Femur (tissue), 1 donor: ENCODE measurements at places on chromosomes 16 and 17.
A peak's percentile ranks its signal among the peaks of the same experiment; 100 is the strongest.

DNA sequence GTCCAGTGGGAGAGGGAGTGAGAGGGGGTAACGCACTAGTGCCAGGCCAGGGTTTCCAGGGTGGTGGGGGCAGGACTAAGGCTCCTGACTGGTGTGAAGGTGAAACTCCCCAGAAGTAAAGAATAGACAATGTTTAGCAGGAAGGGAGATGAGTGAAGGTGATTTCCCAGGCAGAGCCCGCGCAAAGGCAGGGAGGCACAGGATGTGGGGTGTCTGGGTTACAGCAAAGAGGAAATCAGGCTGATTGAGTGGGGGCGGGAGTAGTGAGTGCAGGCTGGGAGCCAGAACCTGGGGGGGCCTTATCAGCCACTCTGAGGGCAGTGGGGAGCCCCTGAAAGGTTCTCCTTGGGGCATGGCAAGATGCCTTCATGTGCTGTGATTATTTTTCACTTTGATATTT lies 167.5 kb downstream of the UTP18 start:
- DNase-seq: no peak

DNA sequence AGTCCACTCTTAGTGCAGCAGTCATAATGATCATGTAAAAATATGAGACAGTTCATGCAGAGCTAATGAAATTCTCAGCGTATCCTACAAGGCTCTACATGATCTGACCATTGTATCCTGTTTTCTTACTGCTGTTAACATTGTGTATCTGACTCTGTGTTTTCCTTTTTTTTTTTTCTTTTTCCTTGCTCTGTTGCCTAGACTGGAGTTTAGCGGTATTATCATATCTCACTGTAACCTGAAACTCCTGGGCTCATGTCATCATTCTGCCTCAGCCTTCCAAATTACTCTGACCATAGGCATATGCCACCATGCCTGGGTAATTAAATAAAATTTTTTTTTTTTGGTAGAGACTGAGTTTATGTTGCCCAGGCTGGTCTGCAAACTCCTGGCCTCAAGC lies 12.1 kb downstream of the DUS2 start:
- DNase-seq: no peak

GRCh38 chr16:29742683-29743275 lies 3.0 kb downstream of the C16orf54 start:
- no peak for DNase-seq

DNA sequence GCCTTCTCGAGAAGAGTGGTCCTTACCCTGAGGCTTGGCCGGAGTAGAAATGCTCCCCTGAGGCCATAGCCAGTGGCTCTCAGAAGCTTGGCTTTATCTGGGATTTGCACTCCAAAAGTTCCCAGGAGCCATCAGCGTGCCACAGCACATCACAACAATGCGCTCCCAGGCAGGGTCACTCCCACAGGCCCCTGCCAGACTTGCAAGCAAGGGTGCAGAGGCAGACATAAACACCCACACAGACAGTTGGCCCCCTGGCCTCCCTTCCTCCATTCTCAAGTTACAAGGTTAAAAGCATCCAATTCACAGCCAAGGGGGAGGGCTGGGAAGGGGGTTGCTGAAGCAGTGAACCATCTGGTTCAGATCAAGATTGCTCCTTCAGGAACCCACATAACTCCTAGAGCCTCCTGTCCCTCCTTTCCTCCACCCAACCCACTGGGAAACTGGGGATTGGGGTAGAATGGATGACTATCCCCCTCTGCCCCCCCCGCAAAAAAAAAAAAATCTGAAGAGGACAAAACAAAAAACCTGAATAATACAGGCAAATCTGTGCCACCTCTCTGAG lies 1.8 kb downstream of the ST3GAL2 start:
- peak; percentile 74 for DNase-seq

DNA sequence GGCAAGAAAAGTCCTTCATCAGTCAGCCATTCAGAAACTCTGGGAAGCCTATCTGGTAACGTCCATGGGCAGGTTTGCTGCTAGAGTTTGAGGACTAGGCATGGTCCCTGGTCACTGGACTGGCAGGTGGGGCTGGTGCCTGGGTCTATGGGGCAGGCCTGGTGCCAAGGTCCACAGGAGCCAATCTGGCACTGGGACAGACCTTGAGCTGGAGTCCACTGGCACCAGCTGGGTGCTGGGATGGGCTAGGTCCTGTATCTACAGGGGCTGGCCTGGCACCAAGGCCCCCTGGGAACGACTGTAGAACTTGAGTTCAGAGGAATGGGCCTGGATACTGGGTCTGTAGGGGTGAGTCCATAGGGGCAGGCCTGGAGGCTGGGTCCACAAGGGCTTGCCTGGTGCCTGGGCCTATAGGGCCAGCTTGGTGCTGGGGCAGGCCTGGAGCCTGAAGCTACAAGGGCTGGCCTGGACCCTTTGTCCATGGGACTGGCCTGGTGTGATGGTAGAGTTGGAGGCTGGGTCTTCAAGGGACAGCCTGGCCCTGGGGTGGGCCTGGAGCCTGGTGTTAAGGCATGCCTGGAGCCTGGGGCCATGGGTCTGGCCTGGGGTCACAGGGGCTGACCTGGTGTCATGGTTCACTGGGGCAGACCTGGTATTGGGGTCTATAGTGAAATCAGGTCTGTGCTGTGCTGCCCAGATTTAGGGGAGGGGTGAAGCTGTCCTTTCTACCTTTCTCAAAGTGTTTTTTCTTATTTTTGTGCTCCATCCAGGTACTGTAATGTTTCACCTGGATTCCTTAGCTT lies 30.5 kb upstream of the NKD1 start:
- no peak for DNase-seq

- DNase-seq: no peak
These were observed 9.9 kb downstream of the HAP1 start for GRCh38 chr17:41724476-41725050.

DNA sequence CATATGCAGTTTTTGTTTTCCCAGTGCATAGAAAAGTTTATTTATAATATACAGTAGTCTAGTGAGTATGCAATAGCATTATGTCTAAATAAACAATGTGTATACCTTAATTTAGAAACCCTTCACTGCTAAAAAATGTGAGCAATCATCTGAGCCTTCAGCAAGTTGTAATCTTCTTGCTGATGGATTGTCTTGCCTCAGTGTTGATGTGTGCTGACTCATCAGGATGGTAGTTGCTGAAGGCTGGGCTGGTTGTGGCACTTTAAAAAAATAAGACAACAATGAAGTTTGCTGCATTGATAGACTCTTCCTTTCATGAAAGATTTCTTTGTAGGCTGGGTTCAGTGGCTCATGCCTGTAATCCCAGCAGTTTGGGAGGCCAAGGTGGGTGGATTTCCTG lies 13.9 kb upstream of the CAPNS2 start:
- DNase-seq: no peak

DNA sequence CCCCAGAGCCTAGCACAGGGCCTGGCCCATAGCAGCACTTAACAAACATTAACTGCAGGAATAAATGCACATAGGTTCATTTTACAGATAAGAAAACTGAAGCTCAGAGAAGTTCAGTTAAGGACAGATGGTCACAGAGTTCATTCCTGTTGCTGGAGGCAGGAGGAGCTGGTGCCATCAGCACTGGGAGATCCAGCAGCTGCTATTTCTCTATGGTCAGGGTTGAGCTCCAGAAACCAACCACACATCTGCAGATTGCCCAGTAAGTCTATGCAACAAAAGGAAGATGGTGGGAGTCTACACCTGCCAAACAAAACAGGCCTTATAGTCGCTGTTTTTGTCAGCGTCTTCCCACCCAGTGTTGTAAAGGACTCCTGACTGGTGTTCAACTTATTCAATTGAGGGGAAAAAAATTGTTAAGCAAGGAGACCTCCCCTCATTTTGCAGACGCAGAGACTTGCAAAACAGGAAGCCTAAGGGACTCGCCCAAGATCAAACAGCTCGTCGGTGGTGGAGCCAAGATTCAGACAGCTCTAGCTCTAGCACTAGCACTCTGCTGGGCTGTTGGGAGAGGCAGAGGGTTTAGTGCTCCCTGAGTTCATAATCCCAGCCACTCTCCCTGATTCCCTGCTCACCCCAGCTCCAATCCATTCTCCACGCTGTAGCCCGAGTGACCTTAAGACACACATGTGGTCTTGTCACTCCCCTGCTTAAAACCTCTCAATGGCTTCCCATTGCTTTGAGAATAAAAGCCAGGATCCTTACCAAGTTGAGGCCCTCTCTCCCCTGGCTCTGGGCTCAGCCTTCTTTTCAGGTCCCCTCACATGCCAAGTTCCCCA lies 9.0 kb downstream of the NOG start:
- no peak for DNase-seq

DNA sequence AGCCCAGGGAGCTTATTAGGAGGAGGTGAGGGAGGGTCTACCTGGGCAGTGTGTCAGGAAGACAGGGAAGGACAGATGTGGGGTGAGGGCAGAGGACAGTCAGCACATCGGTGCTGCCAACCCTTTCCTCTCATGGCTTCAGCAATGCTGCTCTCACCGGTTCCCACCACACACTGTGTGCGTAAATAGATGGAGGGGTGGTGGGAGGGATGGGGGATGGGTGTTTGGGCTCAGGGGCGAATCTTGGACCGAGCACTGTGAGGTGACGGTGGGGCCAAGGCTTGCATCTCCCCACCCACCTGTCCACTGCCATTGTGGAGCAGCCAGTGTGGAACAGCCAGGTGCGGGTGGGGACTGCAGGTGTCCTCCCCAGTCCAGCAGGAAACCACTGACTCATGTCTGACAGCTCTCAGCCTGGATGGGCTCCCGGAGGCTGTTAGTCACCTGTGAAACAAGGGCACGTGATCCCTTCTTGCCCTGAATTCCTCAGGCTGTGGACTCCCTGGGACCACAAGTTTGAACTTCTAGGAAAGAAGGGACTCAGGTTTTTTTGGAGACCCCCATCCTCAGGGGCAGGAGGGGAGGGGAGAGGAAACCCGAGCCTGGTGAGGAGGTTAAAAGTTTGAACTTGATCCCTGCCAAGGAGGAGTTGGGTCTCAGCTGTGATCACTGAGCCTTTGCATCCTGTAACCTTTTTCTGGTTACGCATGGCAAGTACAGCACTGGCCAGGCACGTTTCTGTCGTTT lies 42.7 kb upstream of the SMPD3 start:
- no peak for DNase-seq

GRCh38 chr16:75644240-75645012 lies 3.0 kb downstream of the KARS1 start:
- DNase-seq: no peak

DNA sequence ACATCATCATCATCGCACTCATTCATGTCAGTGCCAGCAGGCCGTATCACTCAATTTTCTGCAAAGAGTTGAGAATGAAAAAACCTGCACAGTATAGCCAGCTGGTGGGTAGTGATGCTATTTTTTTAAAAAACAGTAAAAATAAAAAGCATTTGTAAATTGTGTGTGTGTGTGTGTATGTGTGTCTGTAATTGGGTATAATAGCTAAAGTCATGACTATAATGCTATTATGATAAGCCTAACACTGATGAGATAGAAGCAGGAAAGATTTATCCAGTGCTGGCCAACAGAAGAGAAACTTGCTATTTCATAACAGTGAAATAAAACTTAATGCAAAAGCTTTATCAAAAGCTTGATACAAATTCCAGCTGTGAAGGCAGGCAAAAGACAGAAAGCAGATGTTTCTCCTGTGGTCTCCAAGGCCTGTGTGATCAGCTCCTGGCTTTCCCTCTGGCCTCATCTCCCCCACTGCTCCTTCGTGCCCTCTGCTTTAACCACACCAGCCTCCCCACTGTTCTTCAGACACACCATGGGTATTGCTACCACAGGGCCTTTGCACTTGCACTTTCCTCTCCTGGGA lies 206.2 kb upstream of the IRX5 start:
- DNase-seq: no peak

GRCh38 chr16:7378024-7378695 lies 45.5 kb downstream of the RBFOX1 start:
- no peak for DNase-seq

DNA sequence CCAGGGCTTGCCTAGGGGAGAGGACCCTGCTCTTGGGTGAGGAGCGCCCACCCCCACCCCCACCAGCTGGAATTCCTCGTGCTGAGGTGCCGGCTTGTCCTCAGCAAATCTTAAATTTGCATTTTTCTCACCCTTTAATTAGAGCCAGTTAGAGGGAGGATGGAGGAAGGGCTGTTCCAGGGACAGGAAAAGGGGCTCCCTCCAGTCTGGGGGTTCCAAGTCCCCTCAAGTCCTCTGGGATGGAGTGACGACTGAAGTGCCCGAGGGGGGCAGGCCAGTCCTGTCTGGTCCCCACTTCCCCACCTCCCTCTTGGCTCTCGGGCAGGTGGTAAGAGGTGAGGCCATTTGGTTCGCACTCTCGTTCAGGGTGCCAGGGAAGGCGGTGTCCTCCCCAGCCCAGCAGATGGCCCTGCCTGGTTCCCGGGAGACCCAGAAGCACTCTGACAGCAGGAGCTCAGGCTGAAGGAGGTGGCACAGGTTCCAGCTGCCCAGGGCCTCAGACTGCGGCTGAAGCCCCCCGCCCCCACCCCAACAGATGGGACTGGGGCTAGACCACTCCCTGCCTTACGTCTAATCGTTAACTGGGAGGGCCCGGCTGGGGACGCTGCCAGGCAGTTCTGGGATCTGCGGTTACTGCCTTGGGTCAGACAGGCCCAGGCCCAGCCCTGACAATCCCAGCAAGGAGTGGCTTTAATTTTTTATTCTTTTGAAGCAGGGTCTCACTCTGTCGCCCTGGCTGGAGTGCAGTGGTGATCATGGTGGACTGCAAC lies 2.2 kb downstream of the RAB26 start:
- peak; percentile 63 for DNase-seq

GRCh38 chr16:12881182-12881581 lies 20.2 kb upstream of the SHISA9 start:
- DNase-seq: no peak

DNA sequence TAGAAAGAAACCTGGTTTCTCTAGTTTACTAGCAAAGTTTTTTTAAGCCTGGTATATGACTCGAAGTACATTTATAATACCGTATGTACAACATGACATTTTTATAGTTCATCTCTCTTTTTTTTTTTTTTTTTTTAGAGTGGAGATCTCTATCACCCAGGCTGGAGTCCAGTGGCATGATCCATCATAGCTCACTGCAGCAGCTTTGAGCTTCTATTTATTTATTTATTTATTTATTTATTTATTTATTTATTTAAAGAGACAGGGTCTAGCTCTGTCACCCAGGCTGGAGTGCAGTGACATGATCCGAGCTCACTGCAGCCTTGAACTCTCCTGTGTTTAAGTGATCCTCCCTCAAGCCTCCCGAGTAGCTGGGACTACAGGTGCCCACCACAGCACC lies 25.9 kb upstream of the VPS4A start:
- DNase-seq: no peak

DNA sequence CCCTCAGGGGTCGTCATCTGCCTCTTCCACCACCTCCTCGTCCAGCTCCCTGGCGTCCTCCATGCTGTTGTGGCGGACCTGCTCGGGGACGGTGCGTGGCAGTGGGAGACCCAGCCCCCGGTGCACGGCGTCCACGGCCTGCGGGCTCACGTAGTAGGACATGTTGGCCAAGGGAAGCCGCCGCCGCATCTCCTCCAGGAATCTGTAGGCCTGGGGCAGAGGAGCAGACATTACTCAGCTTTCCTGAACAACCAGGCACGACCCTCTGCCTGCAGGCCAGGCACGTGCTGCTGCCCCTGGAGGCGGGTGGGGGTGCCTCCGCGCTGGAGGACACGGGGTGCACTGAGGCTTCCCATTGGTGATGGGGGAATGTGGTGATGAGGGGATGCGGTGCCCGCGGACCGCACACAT lies 17.8 kb downstream of the TELO2 start:
- no peak for DNase-seq

GRCh38 chr17:27804113-27804512 lies 3.8 kb upstream of the NOS2 start:
- no peak for DNase-seq
